ENCODE measurements at places on chromosomes 12 and 14. TPM values are rescaled to one million over a fixed set of nuclear protein-coding genes. Genes with fewer than 3 reads are reported as not detected.

DNA sequence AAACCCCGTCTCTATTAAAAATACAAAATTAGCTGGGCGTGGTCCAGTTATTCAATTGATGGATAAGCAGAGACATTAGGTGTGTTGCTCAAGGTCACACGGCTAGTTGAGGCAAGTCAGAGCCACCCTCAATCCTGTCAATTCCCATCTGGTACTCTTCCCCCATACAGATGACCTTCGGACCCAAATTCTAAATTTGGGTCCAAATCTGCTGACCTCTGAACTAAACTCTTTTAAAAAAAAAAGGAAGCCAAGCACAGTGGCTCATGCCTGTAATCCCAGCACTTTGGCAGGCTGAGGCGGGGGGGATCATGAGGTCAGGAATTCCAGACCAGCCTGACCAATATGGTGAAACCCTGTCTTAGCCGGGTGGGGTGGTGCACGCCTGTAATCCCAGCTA is 23.9 kb downstream of the GCN1 start:
- no peak for DNase-seq

DNA sequence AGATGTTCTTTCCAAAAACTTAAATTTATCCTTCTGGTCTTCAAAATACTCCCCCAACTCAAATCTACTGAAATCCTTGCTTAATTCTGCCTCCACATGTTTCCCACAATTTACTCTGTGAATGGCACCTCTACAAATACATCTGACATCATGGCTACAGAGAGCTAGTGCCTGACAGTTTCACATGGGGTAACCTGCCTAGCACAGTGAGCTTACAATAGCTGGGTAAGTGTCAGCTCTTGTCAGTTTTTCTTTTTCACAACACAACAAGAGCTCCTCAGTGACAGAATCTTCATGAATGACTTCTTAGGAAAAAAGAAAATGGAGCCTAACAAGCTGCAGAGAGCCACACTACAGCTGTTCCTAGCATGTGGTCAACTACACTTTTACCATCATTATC is 54.4 kb downstream of the NIN start:
- DNase-seq: no peak

- DNase-seq: no peak
These were observed 114.2 kb downstream of the PDE3A start for GRCh38 chr12:20482491-20483054.

DNA sequence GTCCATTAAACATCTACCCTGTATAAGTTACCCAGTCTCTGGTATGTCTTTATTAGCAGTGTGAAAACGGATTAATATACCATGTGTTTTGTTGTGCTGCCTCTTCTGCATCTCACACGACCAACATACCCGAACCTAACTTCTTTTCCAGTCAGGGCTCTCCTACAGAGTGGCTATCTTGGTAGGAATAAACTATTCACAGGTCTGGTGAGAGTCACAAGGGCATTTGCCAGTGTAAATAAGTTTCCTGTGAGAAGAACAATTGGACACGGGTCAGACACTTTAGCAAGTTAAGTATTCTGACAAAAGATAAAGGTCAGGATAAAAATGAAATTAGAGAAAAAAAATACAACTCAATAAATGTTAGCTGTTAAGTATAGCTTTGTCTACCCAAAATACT is 60.9 kb downstream of the MYF5 start:
- DNase-seq: no peak

Gene CCDC175
- total RNA-seq: not detected

DNA sequence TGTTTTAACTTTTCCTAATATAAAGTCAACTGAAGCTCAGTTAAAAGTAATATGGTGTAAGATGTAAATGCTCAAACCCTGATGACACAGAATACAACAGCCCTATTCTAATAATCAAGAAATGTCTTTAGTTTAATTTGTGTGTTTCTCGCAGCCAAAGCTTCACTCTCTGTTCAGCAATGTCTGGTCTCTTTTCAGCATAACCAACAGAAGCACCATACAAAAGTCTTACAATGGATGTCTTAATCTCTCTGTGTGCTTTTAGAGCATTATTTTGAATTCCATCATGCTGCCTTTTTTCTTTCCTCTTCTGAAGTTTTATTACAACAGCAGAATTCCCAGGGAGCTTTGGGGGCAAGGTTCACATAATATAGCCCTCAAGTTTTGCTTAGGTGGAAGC is 210.2 kb upstream of the NPAS3 start:
- DNase-seq: no peak

DNA sequence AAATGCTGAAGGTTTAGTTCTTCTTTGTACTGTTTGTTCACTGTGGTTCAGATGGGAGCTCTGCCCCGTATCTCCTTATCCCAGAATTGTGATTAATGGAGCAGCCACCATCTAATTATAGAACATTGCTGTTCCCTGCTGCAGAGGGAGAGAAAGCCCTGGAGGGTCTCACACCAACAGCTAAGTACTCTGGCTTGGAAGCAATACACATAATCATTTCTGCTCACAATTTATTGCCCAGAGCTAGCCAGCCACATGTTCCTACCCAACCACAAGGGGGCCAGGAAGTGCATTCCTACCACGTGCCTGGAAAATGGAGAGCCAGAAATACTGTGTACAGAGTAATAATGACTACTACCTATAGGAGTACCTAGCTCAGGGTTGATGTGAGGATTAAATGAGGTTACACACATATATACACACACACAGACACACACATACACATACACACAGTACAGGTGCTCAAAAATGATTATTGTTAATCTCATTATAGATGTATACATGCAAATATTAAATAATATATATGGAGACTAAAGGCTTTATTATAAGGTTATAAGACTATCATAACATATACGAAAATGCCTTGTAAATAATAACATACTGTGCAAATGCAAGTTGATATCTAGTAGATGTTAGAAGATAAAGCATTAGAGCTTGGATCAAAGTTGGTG is 22.3 kb downstream of the MSRB3 start:
- DNase-seq: no peak

Data from left ventricle myocardium superior (tissue), 1 donor.